ENCODE measurements at places on chromosomes 12 and 14.
A peak's percentile ranks its signal among the peaks of the same experiment; 100 is the strongest.

DNA sequence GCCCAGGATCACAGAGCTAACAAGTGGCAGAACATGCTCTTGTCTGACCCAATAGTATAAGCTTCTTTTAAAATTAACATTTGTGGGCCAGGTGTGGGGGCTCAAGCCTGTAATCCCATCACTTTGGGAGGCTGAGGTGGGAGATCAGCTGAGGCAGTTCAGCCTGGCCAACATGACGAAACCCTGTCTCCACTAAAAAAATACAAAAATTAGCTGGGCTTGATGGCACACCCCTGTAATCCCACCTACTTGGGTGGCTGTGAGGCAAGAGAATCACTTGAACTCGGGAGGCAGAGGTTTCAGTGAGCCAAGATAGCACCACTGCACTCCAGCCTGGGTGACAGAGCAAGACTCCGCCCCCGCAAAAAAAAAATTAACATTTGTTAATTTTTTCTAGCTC is 33.0 kb upstream of the IL22 start:
- no peak for DNase-seq

DNA sequence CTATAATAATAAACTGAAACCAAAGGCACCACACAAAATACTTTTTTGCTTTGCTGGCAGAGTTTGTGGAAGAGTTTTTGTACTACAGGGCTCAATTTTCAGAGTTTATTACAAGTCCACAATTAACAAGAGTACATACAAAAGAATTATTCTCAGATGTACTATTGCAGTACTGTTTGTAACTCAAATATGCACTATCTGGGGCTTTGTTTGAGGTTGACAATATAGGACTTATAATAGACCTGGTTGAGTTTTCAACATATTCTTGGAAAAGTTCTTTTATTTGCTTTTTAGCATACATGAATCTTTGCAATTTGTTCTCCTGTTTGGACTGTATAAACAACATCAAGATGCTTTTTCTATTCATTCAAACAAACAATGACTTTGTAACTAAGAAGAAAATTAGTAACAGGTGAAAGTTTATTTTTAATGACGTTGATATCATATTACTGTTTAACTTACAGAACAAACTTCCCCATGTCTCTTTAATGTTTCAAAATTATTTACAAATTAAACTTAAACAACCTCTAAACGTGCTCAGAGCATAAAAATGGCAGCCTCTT is 407.4 kb upstream of the PRICKLE1 start:
- no peak for DNase-seq

GRCh38 chr14:77094672-77095284 is 3.3 kb upstream of the CIPC start:
- peak; percentile 89 for DNase-seq

DNA sequence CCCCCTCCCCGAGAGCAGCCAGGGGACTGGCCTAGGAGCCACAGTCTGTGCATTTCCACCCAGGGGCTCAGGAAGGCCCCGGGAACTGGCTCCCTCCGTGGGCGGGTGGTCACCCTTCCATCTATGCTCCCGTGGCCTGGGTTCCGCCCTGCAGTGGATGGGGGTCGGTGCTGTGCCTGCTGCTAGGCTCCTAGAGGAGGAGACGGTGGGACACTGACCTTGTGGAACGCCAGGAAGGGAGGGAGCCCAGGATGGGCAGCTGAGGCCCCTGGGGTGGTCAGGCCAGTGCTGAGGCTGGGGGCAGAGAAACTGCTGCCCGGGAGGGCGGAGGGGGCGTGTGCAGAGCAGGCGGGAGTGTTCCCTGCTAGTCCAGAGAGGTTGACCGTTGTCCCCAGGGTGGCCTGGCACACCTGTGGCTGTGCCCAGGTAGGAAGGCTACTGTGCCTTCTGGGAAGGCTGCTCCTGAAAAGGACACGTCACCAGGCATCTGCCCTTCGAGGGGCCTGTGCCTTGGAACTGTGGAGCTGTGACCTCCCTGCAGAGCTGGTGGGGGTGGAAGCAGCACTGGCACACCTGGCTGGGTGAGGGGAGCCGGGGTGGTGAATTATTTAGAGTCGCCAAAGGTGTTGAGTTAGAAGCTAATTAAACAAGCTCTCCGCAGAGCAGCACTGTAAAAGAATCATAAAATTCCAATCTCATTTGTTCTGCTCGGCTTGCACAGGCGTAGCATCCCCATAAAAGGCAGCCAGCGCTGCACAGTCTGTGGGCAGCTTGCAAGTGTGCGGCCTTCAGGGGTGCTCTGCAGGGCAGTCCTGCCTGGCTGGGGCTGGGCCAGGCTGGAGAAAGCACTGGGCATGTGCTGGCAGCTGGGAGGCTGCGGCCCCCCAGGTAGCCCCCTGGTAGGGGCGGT is 145.1 kb downstream of the KIF26A start:
- no peak for DNase-seq

- peak; percentile 30 for DNase-seq
These were observed 59.9 kb downstream of the GPR65 start for GRCh38 chr14:88064841-88065240.

- no peak for DNase-seq
These were observed 166.9 kb upstream of the LRIG3 start for GRCh38 chr12:59087077-59087673.

DNA sequence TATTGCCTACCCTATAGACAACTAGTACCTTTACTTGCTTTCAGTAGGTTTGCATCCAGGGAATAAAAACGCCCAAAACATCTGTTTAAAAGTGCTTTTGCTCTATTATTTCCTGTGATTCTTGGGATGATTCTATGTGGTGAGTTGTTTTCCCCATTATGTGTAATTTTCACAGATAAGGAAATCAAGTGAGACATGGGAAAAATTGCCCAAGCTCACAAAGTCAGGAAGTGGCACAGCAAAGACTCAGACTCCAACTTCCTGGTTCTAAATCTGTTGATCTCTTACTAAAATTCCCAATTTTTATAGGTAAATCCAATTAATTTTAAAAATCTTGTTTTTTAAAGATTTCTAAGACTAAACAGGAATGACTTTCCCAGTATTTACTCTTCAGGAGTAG is 39.0 kb downstream of the NID2 start:
- DNase-seq: no peak

GRCh38 chr14:47917344-47917954 is 242.0 kb upstream of the MDGA2 start:
- DNase-seq: peak; percentile 32

All from hematopoietic multipotent progenitor cell treated with erythropoietin and hydrocortisone succinate and interleukin-3 and kit ligand, for 8 days (in vitro differentiated cells).